Foreskin fibroblast (primary cell): ENCODE measurements at places on chromosomes 4 and X.

- DNase-seq = no peak
Measured at GRCh38 chrX:9983441-9983840, 16.3 kb downstream of the CLDN34 start.

- DNase-seq = peak; percentile 5
Measured at GRCh38 chr4:13527192-13527980, 16.9 kb downstream of the NKX3-2 start.

DNA sequence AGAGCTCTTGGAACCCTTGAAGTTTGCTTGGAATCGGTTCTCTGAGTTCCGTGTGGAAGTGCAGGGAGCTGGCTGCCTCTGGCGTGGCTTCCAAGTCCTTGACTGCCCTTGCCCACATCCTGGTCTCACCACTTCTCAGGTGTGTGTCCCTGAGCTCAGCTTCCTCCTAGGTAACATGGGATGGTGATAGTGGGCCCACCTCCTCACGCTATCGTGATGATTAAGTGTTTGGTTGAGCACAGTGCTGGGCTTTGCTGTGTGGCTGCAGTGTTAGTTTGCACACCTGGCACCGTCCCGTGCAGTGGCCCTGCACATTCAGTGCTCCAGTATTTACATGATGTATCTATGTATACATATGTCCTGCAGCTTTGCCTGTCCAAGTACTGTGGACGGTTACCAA lies 81.5 kb downstream of the CLDN34 start:
- no peak for DNase-seq

DNA sequence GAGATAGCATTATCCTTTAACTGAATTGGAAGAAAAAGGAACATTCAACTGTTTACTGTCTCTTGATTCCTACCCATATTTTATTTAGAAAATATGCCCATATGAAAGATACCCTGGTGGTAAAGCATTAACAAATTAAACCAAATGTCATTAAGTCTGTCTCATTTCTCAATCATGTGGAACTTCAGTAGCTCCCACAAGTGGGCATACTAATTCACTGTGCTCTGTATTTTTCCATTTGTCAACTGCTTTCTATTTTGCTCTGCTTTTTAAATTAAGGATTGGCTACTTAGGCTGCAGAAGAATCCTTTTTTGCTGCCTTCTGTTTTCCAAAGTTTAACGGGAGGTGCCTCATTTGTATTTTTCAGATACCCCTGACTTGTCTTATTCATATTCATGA lies 77.2 kb downstream of the DDIT4L start:
- no peak for DNase-seq

DNA sequence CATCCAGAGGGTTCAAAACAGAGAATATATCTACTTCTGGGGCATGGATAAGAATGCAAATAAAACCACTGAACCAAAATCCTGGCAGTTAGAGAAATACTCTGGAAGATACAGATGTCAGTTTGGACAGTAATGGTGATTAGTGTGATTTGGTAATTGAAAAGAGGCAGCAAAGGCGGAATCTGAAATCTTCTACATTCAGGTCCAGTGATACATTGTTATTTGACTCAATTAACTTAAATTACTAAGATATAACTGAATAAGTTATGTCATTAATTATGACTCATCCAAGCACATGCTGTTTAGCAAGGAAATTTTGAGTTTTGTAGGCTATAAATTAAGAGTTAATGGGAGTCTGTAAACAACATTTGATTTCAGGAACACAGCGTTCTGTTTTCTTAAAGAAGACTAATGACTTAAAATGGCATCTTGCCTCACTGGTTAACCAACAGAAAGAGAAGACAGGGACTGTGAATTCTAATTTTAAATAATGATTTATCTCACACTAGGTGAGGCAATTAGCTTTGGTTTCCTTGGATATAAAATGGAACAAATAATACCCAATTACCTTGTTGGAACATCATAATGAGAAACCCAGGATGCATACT lies 937.1 kb downstream of the PDHA2 start:
- no peak for DNase-seq

GRCh38 chr4:38983291-38983690 lies 48.9 kb downstream of the TMEM156 start:
- no peak for DNase-seq

DNA sequence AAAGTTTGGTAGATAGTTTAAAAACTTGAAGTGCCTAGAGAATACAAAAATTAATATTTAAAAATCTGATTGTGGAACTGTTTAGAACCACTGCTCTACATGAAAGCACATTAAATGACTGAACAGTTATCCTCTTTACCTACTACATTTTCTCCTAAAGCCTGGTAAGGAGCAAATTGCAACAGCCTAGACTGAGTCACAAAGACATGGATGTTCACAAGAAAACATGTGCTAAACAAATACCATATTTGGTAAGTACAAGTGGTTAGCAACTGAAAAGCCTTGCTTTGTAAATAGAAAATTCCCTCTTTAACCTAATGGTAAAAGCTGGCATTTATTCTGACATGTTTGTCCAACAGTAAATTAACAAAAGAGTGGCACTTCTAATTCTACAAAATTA lies 203.1 kb downstream of the FBXO8 start:
- DNase-seq = peak; percentile 26

GRCh38 chr4:103948244-103949018 lies 228.6 kb upstream of the TACR3 start:
- DNase-seq = no peak

- no peak for DNase-seq
Measured at GRCh38 chr4:95949136-95949765, 109.4 kb downstream of the PDHA2 start.

- peak; percentile 22 for DNase-seq
Measured at GRCh38 chr4:55296096-55296495, 49.9 kb upstream of the SRD5A3 start.

GRCh38 chrX:126141014-126141413 lies 25.1 kb downstream of the DCAF12L2 start:
- DNase-seq = no peak

- no peak for DNase-seq
Measured at GRCh38 chr4:1385373-1386340, 20.6 kb downstream of the NKX1-1 start.

GRCh38 chr4:169941141-169941540 lies 85.1 kb downstream of the MFAP3L start:
- DNase-seq = no peak

DNA sequence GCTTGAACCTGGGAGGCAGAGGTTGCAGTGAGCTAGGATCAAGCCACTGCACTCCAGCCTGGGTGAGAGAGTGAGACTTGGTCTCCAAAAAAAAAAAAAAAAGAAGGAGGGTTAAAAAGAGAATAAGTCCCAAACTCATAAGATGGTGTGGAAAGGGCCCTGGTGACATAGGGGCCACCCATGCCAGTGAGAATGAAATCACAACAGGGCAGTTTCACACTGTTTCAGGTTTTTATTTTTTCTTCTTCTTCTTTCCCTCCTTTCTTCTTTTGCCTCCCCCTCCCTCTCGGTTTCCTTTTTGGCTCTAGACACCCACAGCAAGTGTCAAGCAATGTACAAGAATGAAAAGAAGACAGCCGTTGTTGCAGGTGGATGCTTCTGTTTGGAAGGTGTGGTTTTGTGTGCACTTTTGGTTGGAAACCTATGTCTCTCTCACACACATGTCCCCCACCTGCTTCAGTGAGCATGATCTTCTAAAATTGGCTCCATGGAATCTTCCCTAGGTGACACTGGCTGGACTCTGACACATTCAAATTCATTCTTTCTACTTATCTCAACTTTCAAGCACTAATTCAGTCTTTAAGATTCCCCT lies 14.4 kb upstream of the TLR8 start:
- DNase-seq = no peak

DNA sequence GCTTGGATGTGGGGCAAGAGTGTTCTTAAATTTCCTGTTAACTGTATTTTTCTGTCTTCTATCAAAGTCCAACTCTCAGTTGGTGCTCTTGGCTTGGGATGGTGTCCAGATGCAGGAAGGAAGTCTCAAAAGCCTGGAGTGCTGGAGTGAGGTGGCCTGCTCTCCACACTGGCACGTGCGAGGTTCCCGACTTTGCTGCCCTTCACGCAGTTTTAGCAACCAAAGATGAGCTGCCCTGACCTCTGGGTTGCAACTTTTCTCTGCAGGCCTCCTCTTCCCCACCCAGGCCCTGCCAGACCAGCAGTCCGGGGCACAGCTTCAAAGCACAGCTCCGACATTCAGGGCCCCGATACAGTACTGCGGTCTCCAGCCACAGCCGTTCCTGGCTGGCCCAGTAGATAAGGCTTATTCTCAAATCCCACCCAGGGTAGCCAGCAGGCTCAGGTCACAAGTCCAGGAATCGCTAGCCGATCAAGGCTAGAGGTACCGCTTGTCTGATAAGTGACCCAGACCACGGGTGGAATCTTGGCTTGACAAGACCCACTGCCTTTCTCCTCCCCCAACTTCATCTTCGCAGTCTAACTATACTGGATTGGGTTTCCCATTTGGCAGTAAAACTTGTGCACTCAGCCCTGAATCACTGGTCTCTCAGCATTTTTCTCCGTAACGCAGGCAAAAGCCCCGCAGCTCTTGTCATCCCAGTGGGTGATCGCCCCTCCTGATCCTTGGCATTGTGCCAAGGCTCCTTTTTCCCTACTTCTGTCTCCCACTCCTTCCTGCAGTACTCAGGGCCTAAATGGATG lies 21.8 kb upstream of the JADE1 start:
- no peak for DNase-seq

DNA sequence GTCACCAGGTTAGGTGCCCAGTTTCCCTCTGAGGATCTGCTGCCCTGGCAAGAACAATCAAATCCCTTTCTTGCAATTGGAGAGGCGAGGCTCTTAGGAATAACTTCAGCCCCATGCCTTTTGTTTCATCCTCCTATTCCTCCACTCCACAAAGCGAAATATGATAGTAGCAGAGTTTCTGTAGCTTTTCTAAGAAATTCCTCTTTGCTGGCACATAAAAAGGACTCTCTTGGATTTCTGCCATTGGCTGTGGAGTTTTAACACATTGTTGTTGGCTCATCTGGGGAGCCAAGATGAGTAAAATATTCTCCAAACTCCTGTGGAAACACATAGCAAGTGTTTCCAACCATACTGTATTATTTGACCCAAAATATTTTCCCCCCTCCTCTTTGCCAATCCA lies 11.0 kb upstream of the ADGRG2 start:
- DNase-seq = no peak

DNA sequence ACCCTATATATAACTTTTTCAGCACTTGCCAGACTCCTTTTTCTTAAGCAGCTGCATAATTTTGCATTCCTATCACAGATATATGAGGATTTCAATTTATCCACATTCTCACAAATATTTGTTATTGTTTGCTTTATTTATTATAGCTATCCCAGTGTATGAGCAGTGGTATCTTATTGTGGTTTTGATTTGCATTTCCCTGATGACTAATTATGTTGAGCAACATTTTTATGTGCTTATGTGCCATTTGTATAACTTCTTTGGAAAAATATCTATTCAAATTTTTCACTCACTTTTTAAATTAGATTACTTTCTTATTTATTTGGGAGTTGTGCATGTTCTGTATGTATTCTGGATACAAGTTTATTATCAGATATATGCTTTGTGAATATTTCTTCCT lies 361.9 kb downstream of the KCTD8 start:
- DNase-seq = no peak

- no peak for DNase-seq
Measured at GRCh38 chr4:162509333-162509732, 345.5 kb upstream of the FSTL5 start.

DNA sequence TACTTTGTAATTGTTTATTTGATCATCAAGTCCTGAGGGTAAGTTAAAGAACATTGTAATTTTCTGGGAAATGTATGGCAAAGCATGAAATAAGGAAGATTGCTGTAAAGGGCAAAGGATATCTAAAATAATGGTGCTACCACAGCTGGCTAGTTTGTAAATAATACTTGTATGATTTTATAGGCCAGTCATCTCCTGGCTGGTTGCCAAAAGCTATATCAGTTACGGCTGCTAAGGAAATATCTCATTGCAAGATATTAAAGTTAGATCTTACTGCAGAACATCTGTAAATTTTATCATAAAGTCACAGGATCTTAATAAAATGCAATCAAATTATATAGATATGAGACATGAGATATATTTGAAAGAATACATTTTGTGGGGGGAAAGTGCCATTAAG lies 150.8 kb upstream of the CXCL13 start:
- DNase-seq = peak; percentile 38

DNA sequence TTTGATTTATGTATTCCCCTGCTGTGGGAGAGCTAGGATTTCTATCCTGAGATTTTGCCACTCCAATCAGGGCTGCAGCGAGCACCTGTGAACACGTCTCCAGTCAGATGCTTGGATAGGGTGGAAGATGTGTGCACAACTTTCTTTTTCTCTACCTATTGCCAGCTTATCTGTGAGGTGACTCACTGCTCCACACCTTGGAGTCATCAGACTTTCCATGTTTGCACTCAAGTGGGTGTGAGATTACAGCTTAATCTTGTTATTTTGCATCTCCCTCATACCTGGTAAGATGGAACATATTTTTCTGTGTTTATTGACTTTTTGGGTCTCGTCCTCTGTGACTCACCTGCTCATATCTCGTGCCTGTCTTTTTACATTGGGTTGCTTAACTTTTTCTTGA lies 32.2 kb downstream of the PSAPL1 start:
- no peak for DNase-seq

- DNase-seq = no peak
Measured at GRCh38 chrX:100717363-100717762, 14.6 kb downstream of the SYTL4 start.

DNA sequence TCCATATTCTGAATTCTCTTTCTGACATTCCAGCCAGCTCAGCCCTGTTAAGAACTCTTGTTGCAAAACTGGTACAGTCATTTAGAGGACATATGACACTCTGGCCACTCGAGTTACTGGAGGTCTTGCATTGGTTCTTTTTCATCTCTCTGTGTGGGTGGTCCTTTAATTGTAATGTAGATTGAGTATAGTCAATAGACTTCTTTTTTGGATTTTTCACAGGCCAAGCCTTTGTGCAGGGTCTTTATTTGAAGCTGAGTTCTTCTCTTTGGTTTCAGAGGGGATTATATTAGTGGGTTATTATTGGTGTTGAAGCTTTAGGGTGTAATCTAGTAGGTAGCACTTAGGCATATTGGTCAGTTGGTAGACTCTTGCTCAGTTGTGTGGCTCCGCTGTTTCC lies 118.0 kb upstream of the GIMD1 start:
- no peak for DNase-seq

- DNase-seq = peak; percentile 55
Measured at GRCh38 chrX:13937370-13938050, 92.2 kb downstream of the GEMIN8 start.

GRCh38 chr4:137069473-137069872 lies 462.8 kb downstream of the PCDH18 start:
- DNase-seq = no peak
